ENCODE measurements at places on chromosomes 16 and 17.

GRCh38 chr16:66701026-66701425 lies 4.5 kb upstream of the CMTM4 start:
- no peak for DNase-seq

GRCh38 chr17:68383443-68384321 lies 73.6 kb downstream of the WIPI1 start:
- DNase-seq, result no peak

GRCh38 chr17:59488805-59489204 lies 76.6 kb upstream of the DHX40 start:
- no peak for DNase-seq

GRCh38 chr16:2857451-2858244 lies at the start of gene PRSS22:
PRSS22 (minus strand) TSS chr16:2858170; CDS start chr16:2858104, 66 bp downstream.
- no peak for DNase-seq

DNA sequence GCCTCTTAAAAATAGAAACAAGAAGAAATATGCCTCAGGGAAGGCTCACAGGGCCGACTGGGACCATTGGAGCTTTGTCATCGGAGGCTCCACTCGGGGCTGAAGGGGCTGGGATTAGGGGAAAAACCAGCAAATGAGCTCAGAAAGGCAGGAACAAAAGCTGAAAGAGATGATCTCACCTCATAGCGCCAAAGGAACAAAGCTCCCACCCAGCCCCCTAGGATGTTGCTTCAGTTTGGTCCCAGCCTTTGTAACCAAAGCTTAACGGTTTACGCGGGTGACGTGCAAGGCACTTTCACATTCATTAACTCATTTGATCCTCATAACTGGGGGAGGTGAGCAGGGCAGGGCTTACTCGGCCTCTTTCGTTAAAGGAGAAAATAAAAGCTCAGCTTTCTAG lies 168.5 kb upstream of the DYNLRB2 start:
- no peak for DNase-seq

GRCh38 chr17:2122641-2123302 lies 67.9 kb downstream of the HIC1 start:
- no peak for DNase-seq

DNA sequence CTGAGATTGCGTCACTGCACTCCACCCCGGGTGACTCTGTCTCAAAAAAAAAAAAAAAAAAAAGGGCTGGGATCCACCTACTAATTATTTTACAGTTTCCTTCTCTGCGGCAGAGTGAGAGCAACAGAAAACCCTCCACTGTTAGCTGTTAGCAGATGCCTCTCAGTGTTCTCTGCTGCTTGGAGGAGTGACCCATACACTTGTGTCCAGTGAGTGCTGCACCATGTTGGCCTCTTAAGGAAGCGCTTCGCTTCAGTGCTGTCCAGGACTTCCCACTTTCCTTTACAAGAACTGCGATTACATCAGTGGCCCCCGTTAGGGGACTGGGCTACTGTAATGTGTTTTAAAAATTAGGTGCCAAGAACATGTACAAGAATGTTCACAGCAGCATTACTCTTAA lies 18.4 kb upstream of the CLEC18B start:
- DNase-seq, result no peak

- DNase-seq, result no peak
Observed at GRCh38 chr17:73288534-73289302, 23.1 kb downstream of the CDC42EP4 start.
